Stimulated activated CD8-positive, alpha-beta memory T cell treated with anti-CD3 and anti-CD28 coated beads, Interleukin-15, amount 100 ng/mL, for 24 hours (primary cell): ENCODE measurements at places on chromosomes 6 and 20.

DNA sequence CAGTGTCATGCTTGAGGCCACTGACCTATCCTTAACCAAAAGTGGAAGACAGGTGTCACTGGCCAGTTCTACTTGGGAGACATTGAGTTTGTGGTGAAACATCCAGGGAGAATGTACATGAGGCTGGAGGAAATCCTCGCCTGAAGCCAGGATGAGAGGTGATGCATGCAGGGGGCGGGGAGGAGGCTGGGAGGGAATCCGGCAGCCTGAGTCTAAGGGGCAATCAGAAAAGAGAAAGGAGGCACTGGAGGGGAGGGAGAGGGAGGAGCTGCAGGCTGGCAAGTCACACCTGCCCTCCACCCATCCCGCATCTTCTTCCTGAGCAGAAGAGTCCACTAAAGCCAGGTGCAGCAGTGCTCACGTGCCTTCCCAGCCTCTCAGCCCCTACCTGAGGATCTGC is 14.9 kb upstream of the DDO start:
- no peak for DNase-seq

DNA sequence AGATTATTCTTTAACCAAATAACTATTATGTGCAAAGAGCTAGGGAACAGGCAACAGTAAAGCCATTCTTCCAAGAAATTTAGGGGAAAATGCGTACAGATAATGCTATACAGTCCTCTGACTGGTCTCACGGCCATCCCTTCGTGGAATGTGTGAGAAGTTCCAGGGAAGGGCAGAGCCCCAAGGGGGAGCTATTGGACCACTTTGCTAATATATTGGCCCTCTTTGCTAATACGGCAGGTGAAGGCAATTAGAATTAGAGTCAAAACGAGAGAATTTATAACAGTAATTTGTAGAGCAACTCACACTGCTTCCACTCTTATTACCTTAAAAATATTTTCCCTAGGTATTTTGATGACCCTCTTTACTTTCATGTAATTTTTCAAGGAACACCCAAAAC is 140.4 kb downstream of the IMPG1 start:
- no peak for DNase-seq

DNA sequence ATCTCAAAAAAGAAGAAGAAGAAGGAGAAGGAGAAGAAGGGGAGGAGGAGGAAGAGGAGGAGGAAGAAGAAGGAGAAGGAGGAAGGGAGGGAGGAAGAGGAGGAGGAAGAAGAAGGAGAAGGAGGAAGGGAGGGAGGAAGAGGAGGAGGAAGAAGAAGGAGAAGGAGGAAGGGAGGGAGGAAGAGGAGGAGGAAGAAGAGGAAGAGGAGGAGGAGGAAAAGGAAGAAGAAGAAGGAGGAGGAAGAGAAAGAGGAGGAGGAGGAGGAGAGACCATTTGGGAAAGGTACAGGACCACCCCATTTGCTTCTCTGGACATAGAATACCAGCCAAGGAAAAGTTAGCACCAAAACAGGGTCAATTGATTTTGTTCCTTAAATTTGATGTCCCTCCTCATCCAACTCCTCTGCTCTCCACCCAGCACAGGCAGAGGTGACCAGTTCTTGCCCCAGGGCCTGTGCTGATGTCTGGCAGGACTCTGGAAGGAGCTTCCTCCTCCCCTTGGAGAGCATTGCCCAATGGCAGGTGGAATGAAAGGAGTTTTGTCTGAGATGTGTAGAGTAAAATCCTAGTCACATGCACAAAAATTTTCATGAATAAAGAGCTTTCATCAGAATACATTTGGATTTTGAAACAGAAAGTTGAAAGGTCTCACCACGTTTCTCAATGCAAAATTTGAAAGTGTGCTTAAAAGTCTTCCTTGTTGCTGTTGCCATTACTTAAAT is 182.9 kb downstream of the LY86 start:
- DNase-seq = no peak

DNA sequence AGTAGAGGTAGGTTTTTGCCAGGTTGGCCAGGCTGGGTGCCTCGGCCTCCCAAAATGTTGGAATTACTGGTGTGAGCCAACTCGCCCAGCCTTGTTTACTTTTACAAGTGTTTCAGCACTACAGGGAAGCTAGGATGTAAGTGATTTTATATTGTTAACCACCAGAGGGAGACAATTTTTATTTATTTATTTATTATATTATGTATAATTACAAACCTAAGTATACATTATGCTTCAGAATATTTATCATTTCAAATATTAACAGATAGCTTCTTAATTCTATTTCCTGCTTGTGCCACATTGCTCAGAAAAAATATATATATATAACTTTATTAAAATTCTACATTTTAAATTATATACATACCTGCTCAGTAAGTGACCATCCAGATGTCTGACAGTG is 9.8 kb downstream of the MMUT start:
- no peak for DNase-seq

GRCh38 chr6:27838945-27839625 is 73.1 kb downstream of the OR2B2 start:
- DNase-seq = no peak

GRCh38 chr20:37804584-37805566 is 98.1 kb upstream of the VSTM2L start:
- no peak for DNase-seq

DNA sequence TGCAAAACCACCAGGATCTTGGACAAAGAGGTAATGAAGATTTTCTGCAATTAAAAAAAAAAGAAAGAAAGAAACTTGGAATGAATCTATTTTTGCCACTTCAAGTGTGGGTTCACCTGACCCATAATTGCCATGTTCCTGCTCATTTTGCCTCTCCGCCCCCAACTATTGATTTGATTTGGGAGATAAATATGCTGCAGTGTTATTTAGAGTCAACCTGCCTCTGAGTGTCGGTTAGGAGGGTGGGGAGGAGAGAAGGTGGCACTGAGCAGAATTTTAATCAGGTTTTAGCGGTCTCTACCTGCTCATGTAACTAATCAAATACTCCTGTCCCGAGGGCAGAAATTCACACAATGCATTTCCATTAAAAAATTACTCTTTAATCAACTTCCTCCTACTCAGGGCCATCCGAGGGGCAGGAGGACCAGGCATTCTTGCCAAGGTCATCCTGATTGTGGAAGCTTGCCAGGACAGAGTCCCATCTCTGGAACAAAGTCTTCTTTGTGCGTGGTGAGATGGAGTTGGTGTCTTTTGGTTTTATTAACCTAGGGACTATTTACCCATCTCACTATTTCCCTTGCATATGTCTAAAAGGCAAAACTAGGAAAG is 300.1 kb downstream of the CDH26 start:
- DNase-seq = no peak

- DNase-seq = no peak
Measured at GRCh38 chr6:112770308-112770707, 423.2 kb downstream of the RFPL4B start.

DNA sequence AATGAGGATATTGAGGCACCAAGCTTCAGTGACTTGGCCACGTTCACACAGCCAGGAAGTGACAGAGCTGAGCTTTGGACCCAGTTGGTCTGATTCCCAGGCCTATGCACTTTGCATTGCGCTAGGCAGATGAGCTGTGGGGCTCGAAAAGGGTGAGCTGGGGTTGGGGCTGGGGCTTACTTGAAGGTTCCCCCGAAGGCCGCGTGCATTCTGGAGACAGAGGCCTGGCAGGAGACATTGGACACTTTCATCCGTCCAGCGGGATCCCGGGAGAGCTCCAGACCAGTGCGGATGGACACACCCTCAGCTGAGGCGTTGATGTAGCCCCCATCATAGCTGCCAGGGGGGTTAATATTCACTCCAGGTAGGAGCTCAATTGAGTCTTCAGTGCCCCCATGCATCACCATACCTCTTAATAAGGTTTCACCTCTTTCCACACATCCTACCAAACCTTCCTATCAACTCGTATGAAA is 2.6 kb downstream of the PLTP start:
- no peak for DNase-seq

DNA sequence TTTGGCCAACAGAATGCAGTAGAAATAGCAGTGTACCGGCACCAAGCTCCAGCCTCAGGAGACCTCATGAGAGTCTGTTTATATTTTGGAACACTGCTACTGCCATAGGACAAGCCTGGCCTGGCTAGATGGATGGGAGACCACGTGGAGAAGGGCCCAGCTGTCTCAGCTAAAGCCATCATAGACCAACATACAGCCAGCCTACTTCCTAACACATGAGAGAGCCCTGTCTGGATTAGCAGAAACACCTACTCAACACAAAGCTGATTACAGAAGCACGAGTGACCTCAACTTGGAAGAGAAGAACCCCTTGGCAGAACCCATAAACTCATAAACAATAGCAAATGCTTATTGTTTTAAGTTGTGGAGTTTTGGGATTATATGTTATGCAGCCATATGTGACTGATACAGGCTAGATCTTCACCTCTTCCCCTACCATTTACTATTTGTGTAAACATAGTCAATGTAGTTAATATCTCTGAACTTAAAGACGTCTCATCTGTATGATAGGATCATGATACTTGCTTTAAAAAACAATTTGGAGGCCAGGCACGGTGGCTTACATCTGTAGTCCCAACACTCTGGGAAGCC is 199.4 kb upstream of the ZNF217 start:
- DNase-seq = no peak

GRCh38 chr20:44284032-44284431 is 27.0 kb downstream of the FITM2 start:
- DNase-seq = no peak

DNA sequence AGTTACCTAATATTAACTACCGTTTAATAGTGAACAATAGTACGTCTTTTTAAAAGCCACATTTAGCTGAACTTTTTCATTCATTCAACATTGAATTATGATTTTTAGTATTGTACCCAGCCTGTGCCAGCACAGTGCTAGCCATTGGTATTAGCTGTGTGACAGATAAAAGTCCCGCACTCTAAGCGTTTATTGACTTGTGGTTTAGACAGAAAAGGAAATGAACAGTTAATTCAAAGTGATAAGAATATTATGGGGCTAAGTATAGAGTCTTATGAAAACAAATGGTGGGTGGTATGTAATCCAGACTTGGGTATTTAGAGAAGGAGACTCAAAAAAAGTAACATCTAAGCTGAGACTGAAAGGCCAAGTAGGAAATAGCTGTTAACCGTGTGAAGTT is 202.3 kb downstream of the RPS12 start:
- DNase-seq = no peak

- no peak for DNase-seq
Measured at GRCh38 chr6:10484912-10485311, 36.2 kb upstream of the GCNT2 start.

GRCh38 chr6:37569743-37570481 is 70.2 kb upstream of the CCDC167 start:
- DNase-seq = no peak

- DNase-seq = no peak
Measured at GRCh38 chr20:49400410-49400809, 82.1 kb downstream of the KCNB1 start.

GRCh38 chr20:46826343-46826984 is 68.2 kb upstream of the EYA2 start:
- no peak for DNase-seq

GRCh38 chr6:136784910-136785746 is 7.1 kb downstream of the MAP3K5 start:
- DNase-seq = no peak

DNA sequence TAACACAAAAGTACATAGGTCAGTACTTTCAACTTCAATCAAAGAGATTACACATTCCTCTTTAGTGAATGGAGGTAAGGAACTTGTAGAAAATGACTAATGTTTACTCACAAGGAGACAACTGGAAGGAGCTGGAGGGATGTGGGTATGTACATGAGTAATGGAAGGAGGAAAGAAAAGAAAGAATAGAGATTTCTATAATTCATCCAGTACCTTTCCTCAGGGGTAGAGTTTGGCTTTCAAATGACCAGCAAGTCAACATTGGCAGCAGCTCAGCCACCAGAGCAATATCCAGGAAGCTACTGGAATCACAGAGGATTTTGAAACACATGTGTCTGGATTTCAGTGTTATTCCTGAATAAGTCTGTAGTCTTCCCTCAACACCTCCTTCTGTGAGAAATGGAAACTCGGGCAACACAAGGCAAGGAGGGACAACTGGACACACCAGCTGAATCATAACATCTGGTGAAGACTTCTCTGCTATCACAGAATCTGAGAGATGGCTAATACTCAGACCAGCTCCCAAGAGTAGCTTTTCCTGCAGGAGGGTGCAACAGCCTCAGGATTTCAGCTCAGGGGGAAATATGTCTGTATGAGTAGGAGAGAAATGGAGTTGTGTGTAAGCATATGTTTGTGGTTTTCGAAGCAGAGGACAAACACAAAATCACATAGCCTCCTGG is 98.8 kb downstream of the HAO1 start:
- DNase-seq = no peak

DNA sequence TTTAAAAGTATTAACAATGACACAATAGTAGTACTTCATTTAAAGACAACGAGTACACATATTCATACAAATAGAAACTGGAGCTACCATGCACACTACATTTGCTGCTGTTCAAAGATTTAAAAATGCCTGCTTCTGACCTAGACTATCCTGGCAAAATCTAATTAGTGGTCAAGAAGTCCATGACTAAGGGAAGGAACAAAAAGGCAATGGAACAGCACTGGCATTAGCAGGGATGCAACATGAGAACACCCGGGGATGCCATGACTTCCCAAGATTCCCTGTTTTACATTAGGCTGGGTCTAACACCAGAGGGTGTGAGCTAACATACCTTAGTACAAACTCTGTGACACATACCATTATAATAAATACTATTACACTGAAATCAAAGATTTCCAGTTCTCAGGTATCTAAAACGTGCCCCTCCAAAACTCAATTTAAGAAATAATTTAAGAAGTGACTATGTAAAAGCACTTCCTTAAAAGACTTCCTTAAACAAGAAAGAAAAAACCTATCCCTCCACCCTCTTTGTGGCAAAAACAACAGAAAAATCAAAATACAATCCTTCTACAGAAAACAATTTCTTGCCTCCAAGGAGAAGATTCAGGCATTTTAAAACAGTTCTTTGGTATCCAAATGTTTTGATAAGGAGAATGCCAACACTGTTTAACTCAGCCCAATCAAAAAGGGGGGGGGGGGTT is 25.5 kb downstream of the CHD6 start:
- DNase-seq = no peak

DNA sequence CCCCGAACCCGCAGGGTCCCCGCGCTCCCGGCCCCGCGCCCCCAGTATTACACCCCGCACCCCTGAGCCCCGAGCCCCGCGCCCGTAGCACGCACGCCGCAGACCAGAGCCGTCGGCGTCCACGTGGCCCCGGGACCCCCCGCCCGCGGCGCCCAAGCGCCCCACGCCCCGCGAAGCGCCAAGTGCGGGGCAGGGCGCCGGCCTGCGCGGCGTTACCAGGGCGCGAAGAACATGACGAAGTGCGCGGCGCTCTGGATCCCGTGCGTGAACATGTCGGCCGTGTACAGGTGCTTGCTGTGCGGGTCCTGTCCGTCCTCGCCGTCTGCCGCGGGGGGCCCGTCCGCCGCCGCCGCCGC is 312 bp downstream of the TXNDC5 start:
- no peak for DNase-seq

GRCh38 chr6:150528648-150529285 is 70.9 kb upstream of the PLEKHG1 start:
- DNase-seq = no peak

GRCh38 chr6:148501178-148501590 is 158.5 kb downstream of the SASH1 start:
- no peak for DNase-seq
